ENCODE measurements at places on chromosomes 16 and 17. TPM values are rescaled to one million over a fixed set of nuclear protein-coding genes. Genes with fewer than 3 reads are reported as not detected.
A peak's percentile ranks its signal among the peaks of the same experiment; 100 is the strongest.

The PRSS8 gene
- 23.4 TPM for total RNA-seq

The GID4 gene
- total RNA-seq = 7.3 TPM

The ZNF597 gene
- total RNA-seq = not detected

The BAIAP3 gene
- 13.1 TPM for total RNA-seq

The SIRT7 gene
- total RNA-seq = 51.6 TPM

The TP53TG3F gene
- not detected for total RNA-seq

The SLC35G6 gene
- total RNA-seq = not detected

The CRYM gene
- total RNA-seq = not detected

The LDHD gene
- 3.7 TPM for total RNA-seq

GRCh38 chr16:88681084-88681680 lies 5.1 kb downstream of the SNAI3 start:
- peaks cover 6% of the 10 kb centered on the region for H3K4me1 ChIP-seq
- H3K27me3 ChIP-seq = no peaks in the 10 kb centered on the region
- no peak overlapping the region for H3K27ac ChIP-seq
- H3K36me3 ChIP-seq = no peaks in the 10 kb centered on the region
- H3K4me3 ChIP-seq = peak overlapping the region; percentile 36
- peak; percentile 68 for DNase-seq

- H3K36me3 ChIP-seq = no peaks in the 10 kb centered on the region
- DNase-seq = no peak
- H3K4me1 ChIP-seq = no peaks in the 10 kb centered on the region
- no peak overlapping the region for H3K27ac ChIP-seq
- no peak overlapping the region for H3K4me3 ChIP-seq
- no peaks in the 10 kb centered on the region for H3K27me3 ChIP-seq
Observed at GRCh38 chr16:73846356-73846755, 450.3 kb upstream of the PSMD7 start.

- no peak for DNase-seq
- no peaks in the 10 kb centered on the region for H3K27me3 ChIP-seq
- no peak overlapping the region for H3K4me3 ChIP-seq
- no peaks in the 10 kb centered on the region for H3K4me1 ChIP-seq
Observed at GRCh38 chr16:35733278-35733965, 2274.0 kb downstream of the TP53TG3F start.

DNA sequence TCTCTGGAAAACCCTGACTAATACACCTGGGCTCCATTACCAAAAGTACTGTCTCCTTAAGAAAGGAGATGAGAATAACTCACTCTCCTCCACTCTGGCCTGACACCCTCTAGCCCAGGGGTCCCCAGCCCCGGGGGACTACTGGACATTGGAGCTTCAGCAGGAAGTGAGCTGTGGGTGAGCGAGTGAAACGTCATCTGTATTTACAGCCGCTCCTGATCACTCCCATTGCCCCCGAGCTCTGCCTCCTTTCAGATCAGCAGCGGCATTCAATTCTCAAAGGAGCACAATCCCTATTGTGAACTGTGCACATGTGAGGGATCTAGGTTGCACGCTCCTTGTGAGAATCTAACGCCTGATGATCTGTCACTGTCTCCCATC lies 126.3 kb upstream of the TNRC6C start:
- H3K27me3 ChIP-seq = no peaks in the 10 kb centered on the region
- no peaks in the 10 kb centered on the region for H3K36me3 ChIP-seq
- peaks cover 38% of the 10 kb centered on the region for H3K4me1 ChIP-seq
- H3K4me3 ChIP-seq = no peak overlapping the region
- DNase-seq = no peak

DNA sequence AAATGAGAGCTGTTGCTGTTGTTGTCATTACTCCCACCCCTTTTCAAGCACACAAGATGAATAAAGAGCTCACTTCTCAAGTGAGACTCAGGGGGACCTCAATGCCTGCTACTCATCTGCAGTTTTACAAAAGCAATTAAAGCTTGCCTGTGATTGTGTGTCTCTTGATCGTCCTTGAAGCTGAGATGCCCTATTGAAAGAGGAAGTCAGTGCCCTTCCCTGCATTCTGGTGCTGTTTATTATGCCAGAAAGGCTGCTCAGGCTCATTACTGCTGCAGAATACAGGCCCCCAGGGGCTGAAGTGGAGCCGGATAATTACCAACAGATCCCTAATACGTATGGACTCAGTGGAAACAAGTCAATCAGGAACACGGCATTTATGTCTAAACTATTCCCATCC lies 147.2 kb downstream of the HS3ST2 start:
- H3K27ac ChIP-seq = no peak overlapping the region
- DNase-seq = no peak
- no peak overlapping the region for H3K4me3 ChIP-seq
- H3K36me3 ChIP-seq = no peaks in the 10 kb centered on the region
- H3K27me3 ChIP-seq = peaks cover 35% of the 10 kb centered on the region

- no peaks in the 10 kb centered on the region for H3K36me3 ChIP-seq
- no peaks in the 10 kb centered on the region for H3K4me1 ChIP-seq
- no peak overlapping the region for H3K4me3 ChIP-seq
- no peak for DNase-seq
- H3K27ac ChIP-seq = no peak overlapping the region
- peaks cover 24% of the 10 kb centered on the region for H3K27me3 ChIP-seq
Observed at GRCh38 chr17:9956474-9957131, 51.5 kb upstream of the RCVRN start.

DNA sequence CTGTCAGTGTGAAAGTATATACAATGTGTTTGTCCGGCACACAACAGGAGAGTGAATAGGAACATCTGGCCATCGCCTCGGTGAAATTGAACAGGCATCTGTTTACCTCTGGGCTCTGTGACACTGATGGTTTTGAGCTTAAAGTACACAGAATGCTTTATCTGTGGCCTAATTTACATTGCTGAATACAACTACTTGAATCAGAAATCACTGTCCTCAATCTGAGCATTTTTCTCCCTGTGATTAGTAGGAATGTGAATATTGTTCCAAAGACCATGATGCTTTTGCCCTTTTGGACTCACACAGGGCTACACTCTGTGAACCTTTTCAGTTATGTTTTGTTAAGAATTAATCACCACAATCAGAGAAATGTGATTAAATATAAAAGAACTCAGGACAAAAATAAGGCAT lies 323.0 kb upstream of the TBX2 start:
- H3K4me1 ChIP-seq = no peaks in the 10 kb centered on the region
- DNase-seq = no peak
- H3K27me3 ChIP-seq = no peaks in the 10 kb centered on the region
- H3K27ac ChIP-seq = no peak overlapping the region

- no peak overlapping the region for H3K4me3 ChIP-seq
- no peak overlapping the region for H3K27ac ChIP-seq
- peaks cover 41% of the 10 kb centered on the region for H3K27me3 ChIP-seq
- no peaks in the 10 kb centered on the region for H3K4me1 ChIP-seq
- no peak for DNase-seq
- no peaks in the 10 kb centered on the region for H3K36me3 ChIP-seq
Observed at GRCh38 chr16:23840310-23840709, 4.5 kb downstream of the PRKCB start.

DNA sequence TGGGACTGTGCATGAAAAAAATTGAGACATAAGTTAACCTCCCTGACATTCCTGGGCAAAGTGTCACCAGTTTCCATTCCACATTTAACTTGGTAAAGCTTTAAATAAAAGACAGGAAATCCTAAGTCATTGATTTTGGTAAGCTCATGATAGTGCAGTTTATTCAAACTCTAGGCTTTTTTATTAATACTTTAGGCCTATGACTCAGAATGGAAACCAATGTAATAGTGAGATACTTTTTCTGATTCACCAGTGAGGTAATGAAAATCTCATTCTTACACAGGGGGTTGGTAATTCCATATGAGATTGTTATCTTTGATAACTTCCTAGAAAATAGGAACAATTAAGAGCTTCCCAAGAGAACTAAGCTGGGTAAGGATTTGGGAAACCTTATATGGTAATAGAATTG lies 91.1 kb downstream of the NLK start:
- H3K4me3 ChIP-seq = no peak overlapping the region
- H3K36me3 ChIP-seq = no peaks in the 10 kb centered on the region
- peaks cover 12% of the 10 kb centered on the region for H3K4me1 ChIP-seq
- H3K27me3 ChIP-seq = no peaks in the 10 kb centered on the region

GRCh38 chr17:8022360-8023003 lies 16.4 kb upstream of the ALOX15B start:
- no peak for DNase-seq
- H3K36me3 ChIP-seq = no peaks in the 10 kb centered on the region
- H3K4me3 ChIP-seq = no peak overlapping the region
- no peak overlapping the region for H3K27ac ChIP-seq
- H3K27me3 ChIP-seq = no peaks in the 10 kb centered on the region

GRCh38 chr16:55671206-55671973 lies 15.6 kb downstream of the SLC6A2 start:
- no peak for DNase-seq
- H3K36me3 ChIP-seq = no peaks in the 10 kb centered on the region
- H3K27ac ChIP-seq = no peak overlapping the region

DNA sequence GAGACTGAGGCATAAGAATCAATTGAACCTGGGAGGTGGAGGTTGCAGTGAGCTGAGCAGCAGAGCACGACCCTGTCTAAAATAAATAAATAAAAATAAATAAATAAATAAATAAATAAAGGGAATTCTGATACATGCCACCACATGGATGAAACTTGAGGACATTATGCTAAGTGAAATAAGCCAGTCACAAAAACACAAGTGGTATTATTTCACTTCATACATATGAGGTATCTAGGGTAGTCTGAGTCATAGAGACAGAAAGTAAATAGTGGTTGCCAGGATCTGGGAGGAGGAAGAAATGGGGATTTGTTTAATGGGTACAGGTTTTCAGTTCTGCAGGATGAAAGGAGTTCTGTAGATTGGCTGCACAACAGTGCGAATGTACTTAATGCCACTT lies 16.3 kb downstream of the PIPOX start:
- no peaks in the 10 kb centered on the region for H3K27me3 ChIP-seq
- DNase-seq = peak; percentile 71
- no peak overlapping the region for H3K27ac ChIP-seq
- H3K4me3 ChIP-seq = no peak overlapping the region

DNA sequence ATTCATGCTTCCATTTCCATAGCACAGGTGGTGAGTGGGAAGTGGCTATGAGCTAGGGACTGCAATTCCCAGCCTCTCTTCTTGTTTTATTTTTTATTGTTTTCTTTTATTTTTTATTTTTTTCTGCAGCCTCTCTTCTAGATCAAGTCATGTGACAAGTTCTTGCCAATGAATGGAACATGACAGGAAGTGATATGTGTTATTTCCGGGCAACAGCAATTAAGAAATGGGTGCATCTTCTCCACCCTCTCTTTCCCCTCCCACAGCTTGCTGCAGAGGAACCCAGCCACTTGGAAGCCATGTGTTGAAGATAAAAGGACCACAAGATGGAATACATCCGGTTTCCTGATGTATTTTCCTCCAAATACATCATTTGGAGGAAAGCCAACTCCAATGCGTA lies 23.6 kb downstream of the IRX5 start:
- no peaks in the 10 kb centered on the region for H3K36me3 ChIP-seq
- DNase-seq = no peak
- H3K4me1 ChIP-seq = no peaks in the 10 kb centered on the region
- no peak overlapping the region for H3K4me3 ChIP-seq
- H3K27me3 ChIP-seq = no peaks in the 10 kb centered on the region

- H3K4me3 ChIP-seq = no peak overlapping the region
- no peak for DNase-seq
Observed at GRCh38 chr17:14739656-14740431, 439.0 kb downstream of the HS3ST3B1 start.

GRCh38 chr17:45277216-45277849 lies 15.4 kb upstream of the SPATA32 start:
- H3K4me1 ChIP-seq = peaks cover 9% of the 10 kb centered on the region
- H3K27ac ChIP-seq = no peak overlapping the region
- H3K36me3 ChIP-seq = peaks cover 31% of the 10 kb centered on the region
- no peak overlapping the region for H3K4me3 ChIP-seq

GRCh38 chr17:17711641-17712162 lies 30.4 kb downstream of the RAI1 start:
- H3K36me3 ChIP-seq = no peaks in the 10 kb centered on the region
- H3K27me3 ChIP-seq = no peaks in the 10 kb centered on the region
- H3K4me3 ChIP-seq = no peak overlapping the region

- H3K36me3 ChIP-seq = peaks cover 38% of the 10 kb centered on the region
- H3K4me1 ChIP-seq = no peaks in the 10 kb centered on the region
- DNase-seq = no peak
- no peak overlapping the region for H3K4me3 ChIP-seq
Observed at GRCh38 chr16:84594725-84595038, 23.2 kb downstream of the COTL1 start.

GRCh38 chr17:57459286-57459915 lies 203.1 kb downstream of the MSI2 start:
- DNase-seq = peak; percentile 80
- no peaks in the 10 kb centered on the region for H3K27me3 ChIP-seq

DNA sequence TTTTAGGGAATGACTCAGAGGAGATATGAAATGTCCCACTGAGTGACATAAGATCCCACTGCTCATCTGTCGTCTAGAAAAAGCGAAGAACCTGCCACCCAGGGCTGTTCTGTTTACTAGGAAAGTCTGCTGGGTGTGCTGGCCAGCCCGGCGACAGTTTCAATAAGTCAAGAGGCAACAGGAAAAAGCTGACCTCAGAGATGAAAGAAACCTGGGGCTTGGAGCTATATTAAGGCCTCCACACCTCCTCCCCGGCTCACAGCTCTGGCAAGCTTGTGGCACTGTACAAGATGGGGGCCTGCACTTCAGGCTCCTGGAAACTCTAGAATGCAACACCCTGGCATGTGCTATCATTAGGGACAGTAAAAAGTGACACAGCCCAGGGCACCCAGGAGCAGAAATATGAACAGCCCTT lies 10.6 kb downstream of the ZFHX3 start:
- H3K27ac ChIP-seq = no peak overlapping the region
- H3K36me3 ChIP-seq = no peaks in the 10 kb centered on the region
- DNase-seq = no peak
- no peak overlapping the region for H3K4me3 ChIP-seq
- no peaks in the 10 kb centered on the region for H3K27me3 ChIP-seq

DNA sequence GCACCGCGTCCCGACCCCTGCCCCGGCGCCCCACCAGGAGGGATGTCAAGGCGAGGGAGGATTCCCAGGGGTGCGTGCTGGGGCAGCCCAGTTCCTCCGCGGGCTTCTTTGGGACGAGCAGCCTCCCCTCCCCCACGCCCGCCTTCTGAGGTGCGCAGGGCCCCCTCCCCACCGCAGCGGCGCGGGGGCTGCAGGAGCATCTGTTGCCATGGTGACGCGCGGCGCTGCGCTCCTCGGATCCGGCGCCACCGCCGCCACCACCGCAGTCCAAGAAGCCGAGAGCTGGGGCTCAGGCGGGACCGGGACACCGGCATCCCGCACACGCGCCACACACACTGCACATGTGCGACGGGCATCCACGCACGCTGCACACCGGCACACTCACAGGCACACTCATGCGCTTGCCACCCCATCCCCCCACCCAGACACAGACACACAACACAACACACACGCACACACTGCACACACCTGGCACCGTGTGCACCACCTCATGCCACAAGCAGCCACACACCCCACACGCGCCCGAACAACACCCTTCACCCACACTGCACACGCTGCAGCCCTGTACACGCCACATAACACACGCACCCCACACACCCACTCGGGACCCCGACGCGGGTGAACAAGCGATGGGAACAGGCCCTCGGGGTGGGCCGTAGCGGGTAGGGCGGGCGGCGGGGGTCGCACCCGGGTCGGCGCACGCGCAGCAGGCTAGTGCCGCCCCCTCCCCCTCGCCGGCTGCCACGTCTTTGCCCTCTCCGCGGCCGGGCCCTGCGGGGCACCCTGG lies 17.0 kb downstream of the ENPP7 start:
- H3K27ac ChIP-seq = no peak overlapping the region
- DNase-seq = no peak
- no peak overlapping the region for H3K4me3 ChIP-seq
- peaks cover 49% of the 10 kb centered on the region for H3K4me1 ChIP-seq
- H3K27me3 ChIP-seq = 0 out of 2 replicates have a peak, but pooled peaks cover 3% of the 10 kb centered on the region
- H3K36me3 ChIP-seq = no peaks in the 10 kb centered on the region

- no peak for DNase-seq
- H3K4me1 ChIP-seq = no peaks in the 10 kb centered on the region
- no peak overlapping the region for H3K4me3 ChIP-seq
- H3K36me3 ChIP-seq = no peaks in the 10 kb centered on the region
Observed at GRCh38 chr17:10907370-10907769, 69.5 kb upstream of the PIRT start.
